ENCODE measurements at places on chromosomes 6 and 20. TPM values are rescaled to one million over a fixed set of nuclear protein-coding genes. Genes with fewer than 3 reads are reported as not detected.

DNA sequence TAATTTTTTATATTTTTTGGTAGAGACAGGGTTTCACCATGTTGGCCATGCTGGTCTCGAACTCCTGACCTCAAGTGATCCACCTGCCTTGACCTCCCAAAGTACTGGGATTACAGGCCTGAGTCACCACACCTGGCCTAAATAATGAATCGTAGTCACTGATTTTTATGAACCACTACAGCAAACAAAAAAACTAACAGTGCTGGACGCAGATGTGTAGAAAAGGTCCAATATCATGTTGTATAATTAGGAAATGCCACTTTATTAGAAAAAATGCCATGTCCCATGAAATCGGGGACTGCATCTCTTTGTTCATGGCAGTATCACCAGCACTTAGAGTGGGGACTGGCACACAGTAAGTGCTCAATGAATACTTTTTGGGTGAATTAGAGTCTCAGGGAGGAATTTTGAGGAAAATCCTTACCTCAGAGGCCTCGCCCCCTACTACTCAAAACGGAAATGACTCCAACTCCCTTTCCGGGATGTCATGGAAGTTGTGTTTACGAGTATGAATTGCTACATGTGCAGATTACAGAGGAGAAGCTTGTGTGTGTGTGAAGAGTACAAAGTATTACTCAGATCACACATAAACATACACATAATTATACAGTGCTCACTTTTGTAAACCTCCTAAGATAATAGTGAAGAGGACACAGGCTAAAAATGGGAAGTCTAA lies 43.6 kb upstream of the FAM50B start:
- H3K27ac ChIP-seq, result no peak overlapping the region
- peaks cover 18% of the 10 kb centered on the region for H3K4me1 ChIP-seq
- H3K36me3 ChIP-seq, result no peaks in the 10 kb centered on the region
- no peak for DNase-seq

GRCh38 chr6:71226151-71226550 lies 62.5 kb upstream of the OGFRL1 start:
- no peak for DNase-seq
- H3K36me3 ChIP-seq, result no peaks in the 10 kb centered on the region

The RPS10 gene
- 3,877 TPM for polyA plus RNA-seq

The WFDC12 gene
- 1.8 TPM for polyA plus RNA-seq

DNA sequence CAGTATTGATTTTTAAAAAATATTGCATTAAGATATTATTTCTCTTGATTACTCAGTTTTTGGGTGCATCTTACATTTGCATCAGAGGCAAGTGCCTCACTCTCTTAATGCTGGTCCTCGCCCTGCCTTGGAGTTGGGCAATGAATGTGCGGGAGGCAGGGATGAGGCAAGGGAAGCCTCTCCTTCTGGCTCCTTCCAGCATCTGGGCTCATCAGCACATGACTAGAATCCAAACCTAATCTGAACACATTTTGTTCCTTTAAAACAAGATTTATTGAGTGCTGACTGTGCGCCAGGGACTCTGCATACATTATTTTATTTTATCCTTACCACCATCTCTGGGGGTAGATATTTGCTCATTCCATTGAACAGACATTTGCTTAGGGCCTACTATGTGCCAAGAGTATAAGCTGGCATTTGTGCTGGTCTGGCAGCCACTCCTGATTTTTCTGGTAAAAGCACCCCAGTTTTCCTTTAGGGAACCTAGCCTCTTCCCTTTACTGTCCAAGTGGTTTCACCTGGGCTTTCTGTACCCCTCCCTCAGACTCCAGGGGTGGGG lies 71.9 kb upstream of the ZNFX1 start:
- H3K27me3 ChIP-seq, result peaks cover 8% of the 10 kb centered on the region
- H3K36me3 ChIP-seq, result no peaks in the 10 kb centered on the region
- H3K27ac ChIP-seq, result no peak overlapping the region
- no peak for DNase-seq
- H3K4me1 ChIP-seq, result peaks cover 12% of the 10 kb centered on the region
